ENCODE measurements at places on chromosomes 5 and 9.

GRCh38 chr9:131167146-131167692 is 41.8 kb downstream of the NUP214 start:
- DNase-seq, result peak; percentile 73

DNA sequence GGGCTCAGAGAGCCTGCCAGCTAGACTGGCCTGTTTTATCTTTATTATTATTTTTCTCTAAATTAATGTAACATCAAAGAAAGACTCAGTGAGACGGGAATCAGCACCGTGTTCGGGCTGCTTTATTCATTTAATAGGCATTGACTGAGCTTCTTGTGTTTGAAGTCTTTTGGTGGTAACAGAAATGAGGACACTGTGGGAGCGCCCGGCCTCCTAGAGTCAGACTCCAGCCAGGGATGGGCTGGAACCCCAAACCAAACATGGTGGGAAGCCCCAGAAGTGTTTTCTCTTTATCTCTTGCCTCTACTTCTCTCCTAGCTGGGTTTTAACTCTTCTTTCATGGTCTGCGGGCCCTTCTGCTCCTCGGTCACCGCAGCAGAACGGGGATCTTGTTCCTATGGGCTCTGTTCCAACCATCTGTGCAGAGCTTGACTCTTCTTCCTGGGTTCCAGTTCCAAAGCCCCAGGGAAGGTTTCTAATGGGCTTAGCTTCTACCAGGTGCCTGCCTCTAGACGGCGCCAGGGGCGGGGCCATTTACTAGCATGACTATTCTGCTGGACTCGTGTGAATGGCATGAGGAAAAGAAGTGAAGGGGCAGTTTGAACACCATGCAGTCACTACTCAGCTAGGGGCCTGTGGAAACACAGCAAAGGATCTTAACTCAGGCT is 123.8 kb downstream of the FGF18 start:
- no peak for DNase-seq

DNA sequence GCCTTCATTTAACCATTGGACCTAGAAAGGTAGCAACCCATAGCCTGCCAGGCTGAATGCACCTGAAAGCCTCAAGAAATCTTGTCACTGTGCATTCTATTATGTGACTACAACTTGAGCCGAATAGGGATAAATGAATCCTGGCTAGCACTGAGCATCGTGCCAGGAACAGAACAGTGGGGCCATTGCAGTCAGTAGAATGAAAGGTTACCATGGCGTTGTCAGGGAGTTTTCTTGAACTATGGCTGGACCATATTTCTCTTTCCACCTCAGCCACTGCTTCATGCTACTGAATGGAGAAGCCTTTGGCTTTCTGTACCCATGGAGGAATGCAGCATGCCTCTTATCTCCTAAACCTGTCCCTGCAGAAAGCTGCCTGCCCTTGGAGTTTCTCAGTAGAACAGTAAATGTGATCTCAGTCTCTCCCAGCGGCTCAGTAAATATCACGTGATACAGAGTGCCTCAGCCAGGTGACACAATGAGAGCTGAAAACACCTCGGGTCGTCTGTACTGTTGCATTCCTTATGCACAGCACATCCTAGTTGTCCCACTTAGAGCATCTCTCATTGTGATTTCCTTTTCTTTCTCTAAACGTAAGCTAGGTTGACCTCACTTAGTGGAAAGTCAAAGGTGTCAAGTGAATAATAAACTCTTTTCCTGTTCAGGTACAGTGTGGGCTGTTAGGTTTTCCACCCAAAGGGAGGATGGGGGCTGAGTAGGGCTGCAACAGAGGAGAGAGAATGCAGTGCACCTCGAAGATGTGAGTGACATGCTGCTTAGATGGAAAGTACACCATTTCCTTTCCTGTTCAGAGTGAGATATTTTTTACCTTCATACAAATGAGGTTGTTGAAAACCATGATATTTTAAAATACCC is 115.3 kb downstream of the MACIR start:
- DNase-seq, result no peak

DNA sequence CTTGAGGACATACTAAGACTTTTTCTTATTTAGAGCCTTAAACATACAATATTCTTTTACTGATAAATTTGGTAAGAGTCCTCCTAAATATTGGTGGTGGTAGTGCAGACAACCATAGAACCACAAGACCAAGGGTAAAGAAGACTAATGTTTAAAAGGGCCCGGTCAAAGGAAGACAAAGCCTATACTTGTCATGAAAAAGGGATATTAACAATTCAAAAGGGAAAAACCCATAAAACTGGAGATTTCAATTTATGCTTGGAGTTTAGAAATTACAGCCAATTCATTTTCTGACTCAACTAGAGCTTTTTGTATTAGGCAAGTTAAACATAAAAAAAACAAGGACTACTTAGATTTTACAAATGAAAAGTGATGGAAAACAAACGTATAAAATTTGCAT is 24.4 kb downstream of the FEM1C start:
- no peak for DNase-seq

DNA sequence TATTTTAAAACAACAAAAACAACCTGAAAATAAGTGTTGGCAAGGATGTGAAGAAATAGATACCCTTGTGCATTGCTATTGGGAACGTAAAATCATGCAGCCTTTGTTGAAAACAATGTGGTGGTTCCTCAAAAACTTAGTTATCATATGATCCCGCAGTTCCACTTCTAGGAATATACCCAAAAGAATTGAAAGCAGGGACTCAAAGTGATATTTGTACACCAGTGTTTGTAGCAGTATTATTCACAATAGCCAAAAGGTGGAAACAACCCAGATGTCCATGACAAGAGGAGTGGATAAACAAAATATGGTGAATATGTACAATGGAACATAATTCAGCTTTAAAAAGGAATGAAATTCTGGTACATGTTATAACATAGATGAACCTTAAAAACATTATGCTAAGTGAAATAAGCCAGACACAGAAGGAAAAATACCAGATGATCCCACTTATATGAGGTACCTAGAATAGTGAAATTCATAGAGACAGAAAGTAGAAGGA is 29.0 kb downstream of the IRF1 start:
- DNase-seq, result no peak

GRCh38 chr5:178545941-178546674 is 44.1 kb downstream of the COL23A1 start:
- DNase-seq, result no peak

DNA sequence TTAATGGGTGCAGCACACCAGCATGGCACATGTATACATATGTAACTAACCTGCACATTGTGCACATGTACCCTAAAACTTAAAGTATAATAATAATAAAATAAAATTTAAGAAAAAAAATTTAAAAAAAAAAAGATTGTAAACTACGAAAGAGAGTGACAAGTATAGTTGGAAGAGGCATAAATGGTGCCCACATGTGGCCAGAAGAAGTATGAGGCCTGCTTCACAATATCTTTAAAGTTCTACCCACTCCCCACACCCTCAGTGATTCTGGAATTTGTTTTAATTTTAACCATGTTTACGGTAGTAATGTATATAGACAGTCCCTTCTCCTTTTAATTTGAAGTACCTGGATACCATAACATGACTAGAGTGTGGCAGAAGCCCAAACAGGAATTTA is 172.7 kb downstream of the CHSY3 start:
- DNase-seq, result no peak

DNA sequence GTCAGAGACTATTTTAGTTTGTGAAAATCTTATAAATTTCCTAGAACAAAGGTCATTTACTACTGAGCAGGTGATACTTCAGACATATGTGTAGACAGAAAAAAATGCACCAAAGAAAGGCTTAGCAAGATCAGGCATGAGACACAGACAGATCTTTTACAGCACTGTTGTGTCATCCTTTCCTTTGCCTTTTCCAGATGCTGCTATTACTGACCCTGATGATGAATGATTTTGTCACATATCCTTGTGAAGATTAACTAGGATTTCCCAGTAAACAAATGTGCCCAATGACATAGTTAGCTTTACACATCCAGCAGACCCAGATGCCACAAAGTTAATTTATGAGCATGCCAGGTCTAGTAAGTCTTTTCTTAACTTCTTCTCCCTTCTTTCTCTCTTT is 68.2 kb downstream of the DMRTA1 start:
- DNase-seq, result no peak

- DNase-seq, result no peak
These were observed 115.9 kb upstream of the GAS1 start for GRCh38 chr9:87063246-87063645.

GRCh38 chr5:67809589-67809988 is 406.0 kb upstream of the PIK3R1 start:
- DNase-seq, result no peak

DNA sequence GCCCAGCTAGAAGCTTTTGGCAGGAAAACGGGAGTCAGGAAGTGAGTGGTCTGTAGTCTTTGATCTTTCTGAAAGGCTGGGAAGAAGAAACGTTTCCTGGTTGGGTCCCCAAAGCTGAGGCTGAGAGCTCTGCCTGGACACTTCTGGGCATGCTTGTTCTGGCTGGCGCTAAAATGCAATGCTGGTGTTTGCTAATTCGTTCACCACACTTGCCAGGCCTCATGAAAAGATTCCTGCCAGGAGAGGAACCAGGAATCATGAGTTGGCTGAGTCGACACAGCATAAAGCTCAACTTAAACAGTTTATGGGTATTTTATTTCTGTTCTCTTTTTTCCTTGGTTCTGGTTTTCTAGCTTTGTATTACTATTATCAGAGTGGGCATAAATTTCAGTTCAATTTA is 10.7 kb upstream of the PTGR1 start:
- DNase-seq, result no peak

- DNase-seq, result no peak
These were observed 101.3 kb downstream of the NUDT12 start for GRCh38 chr5:103461243-103461642.

GRCh38 chr5:3025392-3025791 is 273.9 kb upstream of the IRX2 start:
- no peak for DNase-seq

- no peak for DNase-seq
These were observed 340.9 kb upstream of the RPS23 start for GRCh38 chr5:82619097-82619496.

DNA sequence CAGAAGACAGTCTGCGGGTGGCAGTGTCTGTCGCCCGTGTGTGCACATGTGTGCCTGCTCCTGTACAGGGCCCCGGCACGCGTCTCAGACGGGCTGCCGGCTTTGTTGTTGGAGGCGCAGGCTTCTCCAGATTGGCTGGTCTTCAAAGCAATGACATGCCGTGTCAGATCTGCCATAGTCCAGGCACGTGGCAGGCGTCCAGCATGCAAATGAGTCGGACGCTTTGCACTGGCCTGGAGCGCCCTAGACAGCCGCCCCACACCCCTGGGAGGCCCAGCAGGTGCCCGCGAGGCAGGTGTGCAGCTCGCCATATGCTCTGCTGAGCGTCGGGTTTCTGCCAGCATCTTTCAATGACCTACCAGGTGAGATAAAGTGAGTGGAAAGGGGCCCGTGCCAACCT is 71.5 kb downstream of the GADD45G start:
- DNase-seq, result peak; percentile 99

- DNase-seq, result peak; percentile 65
These were observed 47.0 kb upstream of the SELENOP start for GRCh38 chr5:42858687-42859086.

Data from DMS153 (cell line).